ENCODE measurements at places on chromosomes 1 and 21. TPM values are rescaled to one million over a fixed set of nuclear protein-coding genes. Genes with fewer than 3 reads are reported as not detected.

Gene DEDD
- total RNA-seq = 50.2 TPM

Gene MAB21L3
- total RNA-seq = not detected

- DNase-seq = no peak
Measured at GRCh38 chr1:96598416-96599168, 123.0 kb upstream of the PTBP2 start.

Gene TMEM51
- total RNA-seq = 13.7 TPM

DNA sequence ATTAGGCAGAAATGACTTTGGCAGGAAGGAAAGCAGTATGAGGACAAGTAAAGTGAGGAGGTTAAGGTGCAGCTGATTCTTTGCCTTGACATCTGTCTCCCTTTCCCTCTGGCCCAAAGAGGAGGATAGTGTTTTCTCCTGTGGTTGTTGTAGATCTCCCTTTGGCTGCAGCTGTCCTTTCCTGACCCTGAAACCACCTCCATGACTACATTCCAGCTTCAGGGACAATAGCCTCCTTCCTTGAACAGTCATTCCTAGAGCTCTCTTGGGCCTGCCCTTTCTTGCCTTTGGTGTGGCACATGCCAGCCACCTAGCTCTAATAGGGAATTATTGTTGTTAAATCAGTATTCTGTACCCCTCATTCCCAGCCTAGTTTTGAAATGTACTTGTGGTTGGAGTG is 6.2 kb downstream of the ZMYM1 start:
- DNase-seq = peak; percentile 34

DNA sequence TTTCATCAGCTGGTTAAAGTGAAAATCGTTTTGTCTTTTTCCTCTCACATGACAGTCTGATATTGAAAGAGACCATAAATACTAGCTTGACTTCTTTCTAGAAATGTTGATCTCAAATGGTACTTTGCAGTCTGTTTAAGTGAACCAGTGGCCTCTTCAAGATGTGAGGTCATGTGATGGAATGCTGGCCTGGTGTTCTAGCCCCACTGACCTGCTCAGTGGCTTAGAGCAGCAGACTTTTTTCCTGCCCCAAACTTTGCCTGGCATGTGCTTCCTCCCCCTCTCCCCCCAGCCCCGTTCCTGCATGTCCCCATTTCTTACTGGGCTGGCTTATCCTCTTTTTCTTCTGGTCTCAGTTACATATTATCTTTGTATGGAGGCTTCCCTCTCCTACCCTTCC is 34.3 kb downstream of the ZYG11A start:
- no peak for DNase-seq

Gene FAM72B
- 4.3 TPM for total RNA-seq

- DNase-seq = no peak
Measured at GRCh38 chr21:44392916-44393315, 39.5 kb downstream of the TRPM2 start.

DNA sequence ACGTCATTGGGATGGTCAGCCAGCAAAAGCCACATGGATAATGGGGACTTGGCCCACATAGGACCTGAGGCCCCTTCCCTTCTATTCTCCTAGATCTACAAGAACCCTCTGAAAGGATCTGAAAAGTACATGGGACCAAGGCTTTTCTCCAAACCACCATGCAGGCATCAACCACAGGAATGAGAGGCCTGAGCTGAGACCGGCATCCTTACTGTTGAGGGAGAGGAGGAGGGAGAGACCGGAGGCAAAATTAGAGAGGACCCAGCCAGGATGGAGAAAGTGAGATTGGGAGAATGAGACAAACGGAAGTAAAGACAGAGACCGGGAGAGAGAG is 281.7 kb downstream of the RRAGC start:
- no peak for DNase-seq

GRCh38 chr1:2091611-2092604 is 41.7 kb downstream of the PRKCZ start:
- DNase-seq = peak; percentile 13

Gene BEND5
- not detected for total RNA-seq

Data from endothelial cell of umbilical vein (primary cell).